ENCODE measurements at places on chromosomes 13 and 19. TPM values are rescaled to one million over a fixed set of nuclear protein-coding genes. Genes with fewer than 3 reads are reported as not detected.

- DNase-seq = no peak
Measured at GRCh38 chr19:52188822-52189734, 774 bp upstream of the PPP2R1A start.

- DNase-seq = no peak
Measured at GRCh38 chr13:73131247-73131646, 72.4 kb downstream of the KLF5 start.

DNA sequence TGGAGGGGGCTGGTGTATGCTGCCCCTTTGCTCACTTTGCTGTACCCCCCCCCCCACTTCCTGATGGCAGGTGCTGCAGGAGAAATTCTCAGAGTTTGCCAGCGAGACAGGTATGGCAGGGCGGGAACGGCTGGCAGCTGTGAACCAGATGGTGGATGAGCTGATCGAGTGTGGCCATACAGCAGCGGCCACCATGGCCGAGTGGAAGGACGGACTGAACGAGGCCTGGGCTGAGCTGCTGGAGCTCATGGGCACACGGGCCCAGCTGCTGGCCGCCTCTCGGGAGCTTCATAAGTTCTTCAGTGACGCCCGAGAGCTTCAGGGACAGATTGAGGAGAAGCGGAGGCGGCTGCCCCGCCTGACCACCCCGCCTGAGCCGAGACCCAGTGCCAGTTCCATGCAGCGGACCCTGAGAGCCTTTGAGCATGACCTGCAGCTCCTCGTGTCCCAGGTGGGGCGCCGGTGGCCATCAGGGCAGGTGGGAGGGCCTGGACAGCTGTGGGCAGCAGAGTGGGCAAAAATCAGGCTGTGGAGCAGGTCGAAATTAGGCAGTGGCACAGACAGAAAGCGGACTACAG is 19.6 kb upstream of the SHKBP1 start:
- DNase-seq = no peak

- DNase-seq = no peak
Measured at GRCh38 chr13:104976986-104977385, 1558.5 kb downstream of the EFNB2 start.

- DNase-seq = no peak
Measured at GRCh38 chr19:18754501-18754900, 36.6 kb downstream of the COMP start.

CACNG6 gene
- polyA plus RNA-seq = 27.8 TPM

GRCh38 chr13:100514788-100515409 is 73.7 kb downstream of the GGACT start:
- DNase-seq = no peak

- no peak for DNase-seq
Measured at GRCh38 chr19:33720691-33721682, 75.7 kb upstream of the KCTD15 start.

DNA sequence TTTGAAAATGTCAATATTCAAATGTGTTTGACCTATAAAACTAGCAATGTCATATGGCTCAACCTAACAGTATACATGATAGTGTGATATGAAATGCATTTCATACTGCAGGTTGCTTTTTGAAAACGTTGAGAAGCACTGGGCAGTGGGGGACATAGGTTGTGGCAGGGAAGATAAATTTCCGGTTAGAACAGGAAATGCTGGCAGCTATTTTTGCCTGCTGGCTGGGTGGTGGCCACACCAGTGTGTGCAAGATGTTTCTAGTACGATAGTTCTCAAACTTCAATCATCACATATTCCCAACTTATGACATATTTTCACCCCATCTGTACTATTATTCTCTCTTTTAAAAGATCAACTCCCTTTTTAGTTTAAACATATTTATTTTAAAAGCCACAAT is 17.2 kb downstream of the FXYD5 start:
- no peak for DNase-seq

C1QTNF9 gene
- 4.9 TPM for polyA plus RNA-seq

HIPK4 gene
- 2.5 TPM for polyA plus RNA-seq

- DNase-seq = no peak
Measured at GRCh38 chr13:73428706-73429105, 369.9 kb downstream of the KLF5 start.

DNA sequence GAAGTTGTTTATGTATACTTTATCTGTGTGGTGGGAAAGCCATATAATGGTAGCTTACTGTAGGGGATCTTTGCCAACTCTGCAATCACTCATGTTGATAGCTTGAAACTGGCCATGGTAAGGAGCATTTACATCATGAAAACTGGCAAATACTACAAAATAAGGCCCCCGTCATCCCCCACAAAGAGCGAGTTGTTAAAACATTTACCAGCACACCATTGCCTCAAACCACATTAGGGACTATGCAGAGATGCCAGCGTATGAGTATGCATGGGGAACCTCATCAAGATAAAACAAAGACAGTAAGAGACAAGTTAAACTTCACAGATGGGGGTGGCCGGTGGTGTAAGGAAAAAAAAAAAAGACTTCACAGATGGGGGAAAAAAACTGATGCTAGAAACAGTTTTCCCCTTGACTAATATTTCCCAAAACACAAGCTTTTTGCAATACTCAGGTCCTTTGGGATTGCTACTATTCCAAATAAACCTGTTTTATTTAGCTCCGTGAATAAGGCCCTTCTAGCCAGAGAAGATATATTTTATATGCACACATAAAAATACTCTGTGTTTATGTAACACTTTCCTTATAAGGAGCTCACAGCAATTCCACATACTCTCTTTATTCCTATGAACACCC is 70.6 kb upstream of the SERP2 start:
- DNase-seq = no peak

DNA sequence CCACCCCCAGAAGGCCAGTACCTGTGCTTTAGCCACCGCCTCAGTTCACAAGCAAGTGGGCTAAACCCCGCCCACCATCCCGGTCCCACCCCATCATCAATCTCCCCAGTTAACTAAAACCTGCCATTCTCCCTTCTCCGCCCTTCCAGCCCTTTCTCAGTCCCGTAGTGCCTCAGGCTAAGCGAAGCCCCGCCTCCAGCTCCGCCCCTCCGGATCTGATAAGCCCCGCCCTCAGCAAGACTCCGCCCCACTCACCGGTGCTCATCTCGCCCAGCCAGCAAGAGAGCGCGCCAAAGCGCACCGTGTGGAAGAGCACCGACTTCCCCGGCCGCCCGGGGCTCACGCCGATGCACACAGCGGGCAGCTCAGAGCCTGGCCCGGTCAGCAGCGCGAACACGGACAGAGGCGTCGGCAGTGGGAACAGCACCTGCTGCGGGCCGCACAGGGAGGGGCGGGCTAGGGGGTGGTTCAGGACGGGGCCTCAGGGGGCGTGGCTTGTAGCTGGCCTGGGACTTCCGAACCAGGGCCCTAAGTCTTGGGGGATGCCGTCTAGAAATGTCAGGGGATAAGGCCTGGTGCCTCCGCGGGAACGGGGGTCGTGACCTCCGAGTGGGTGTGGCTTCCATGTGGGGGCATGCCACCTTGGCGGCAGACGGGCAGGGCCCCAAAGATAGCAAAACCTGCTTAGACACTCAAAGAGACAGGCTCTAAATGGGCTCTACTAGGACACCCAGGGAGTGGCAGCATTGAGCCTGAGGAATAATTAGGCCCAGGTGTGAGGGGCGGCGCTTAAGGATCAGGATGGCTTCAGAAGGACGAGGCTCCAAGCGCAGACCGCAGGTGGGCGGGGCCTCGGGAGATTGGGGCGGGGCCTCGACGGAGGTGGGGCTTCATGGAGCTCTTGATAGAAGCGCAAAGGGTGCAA is 21.4 kb downstream of the MAP4K1 start:
- DNase-seq = no peak

GRCh38 chr13:51637852-51638215 is 53.6 kb downstream of the WDFY2 start:
- DNase-seq = no peak

DNA sequence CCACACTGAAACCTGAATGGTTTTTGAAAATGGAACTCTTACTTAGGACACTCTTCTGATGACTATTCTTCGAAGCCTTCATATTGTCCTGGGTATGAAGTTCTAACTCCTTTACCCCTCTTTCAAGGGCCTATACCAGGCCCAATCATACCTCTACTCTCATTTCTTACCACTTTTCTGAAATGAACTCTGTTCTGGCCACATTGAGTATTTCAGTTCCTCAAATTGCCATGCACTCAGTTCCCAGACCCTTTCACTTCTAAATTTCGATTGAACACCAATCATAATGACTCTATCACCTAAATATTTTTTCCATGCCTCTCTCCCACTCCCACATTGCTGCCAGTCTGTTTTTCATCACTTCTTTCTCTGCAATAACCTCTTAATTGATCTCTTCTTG is 53.7 kb downstream of the LACC1 start:
- DNase-seq = no peak

Measured in forelimb muscle (tissue), 1 donor.